ENCODE measurements at places on chromosomes 4 and X. TPM values are rescaled to one million over a fixed set of nuclear protein-coding genes. Genes with fewer than 3 reads are reported as not detected.

Gene POU3F4
- polyA plus RNA-seq: not detected

Gene TCEAL4
- 75.0 TPM for polyA plus RNA-seq

Gene C4orf51
- polyA plus RNA-seq: not detected

DNA sequence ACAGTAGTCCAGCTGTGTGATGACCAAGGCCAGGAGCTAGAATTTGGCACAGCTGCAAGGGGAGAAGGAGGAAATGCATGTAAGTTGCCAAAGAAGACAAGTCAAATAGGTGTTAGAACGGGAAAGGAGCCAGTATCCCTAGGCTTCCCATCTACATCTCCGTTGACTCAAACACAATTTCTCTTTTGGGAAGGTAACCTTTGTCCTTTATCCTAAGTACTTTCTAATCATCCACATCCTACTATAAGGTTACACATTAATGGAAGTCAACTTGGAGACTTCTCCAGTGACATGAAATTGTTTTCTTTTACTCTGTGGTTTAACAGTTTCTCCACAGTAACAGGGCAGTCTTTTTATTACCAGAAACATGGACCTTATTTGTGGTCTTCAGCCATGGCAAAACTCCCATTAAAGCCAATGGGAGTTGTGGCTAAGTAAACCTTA is 620.0 kb downstream of the ANKRD50 start:
- DNase-seq: no peak

- peak; percentile 19 for DNase-seq
Observed at GRCh38 chr4:54400802-54401201, 171.7 kb downstream of the PDGFRA start.
